Right lung (tissue), 10 donors: ENCODE measurements at places on chromosomes 7 and 10.

DNA sequence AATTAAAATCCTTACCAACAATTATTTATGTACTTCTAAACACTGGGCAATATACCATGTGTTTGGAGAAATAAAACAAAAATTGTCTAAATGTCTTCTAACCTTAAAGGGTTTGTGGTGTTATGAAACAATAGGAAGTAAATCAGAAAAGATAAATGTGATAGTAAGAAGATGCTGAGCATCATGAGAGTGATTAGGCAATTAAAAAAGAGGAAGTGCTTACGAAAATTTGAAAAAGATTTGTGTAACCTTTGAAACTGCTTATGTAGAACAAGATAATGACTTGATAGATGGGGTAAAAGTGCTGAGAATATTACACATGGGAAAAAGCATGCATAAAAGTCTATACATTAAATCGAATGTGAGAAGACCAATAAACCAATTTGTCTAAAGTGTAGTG, 573.4 kb upstream of the CNTNAP2 start:
- no peak for DNase-seq

- DNase-seq, result no peak
These were observed 7.6 kb upstream of the ADAMTS14 start for GRCh38 chr10:70664702-70665195.

GRCh38 chr7:43220250-43220649, 107.8 kb downstream of the HECW1 start:
- DNase-seq, result no peak

- DNase-seq, result no peak
These were observed 521.4 kb downstream of the ANKRD7 start for GRCh38 chr7:118745927-118746326.

DNA sequence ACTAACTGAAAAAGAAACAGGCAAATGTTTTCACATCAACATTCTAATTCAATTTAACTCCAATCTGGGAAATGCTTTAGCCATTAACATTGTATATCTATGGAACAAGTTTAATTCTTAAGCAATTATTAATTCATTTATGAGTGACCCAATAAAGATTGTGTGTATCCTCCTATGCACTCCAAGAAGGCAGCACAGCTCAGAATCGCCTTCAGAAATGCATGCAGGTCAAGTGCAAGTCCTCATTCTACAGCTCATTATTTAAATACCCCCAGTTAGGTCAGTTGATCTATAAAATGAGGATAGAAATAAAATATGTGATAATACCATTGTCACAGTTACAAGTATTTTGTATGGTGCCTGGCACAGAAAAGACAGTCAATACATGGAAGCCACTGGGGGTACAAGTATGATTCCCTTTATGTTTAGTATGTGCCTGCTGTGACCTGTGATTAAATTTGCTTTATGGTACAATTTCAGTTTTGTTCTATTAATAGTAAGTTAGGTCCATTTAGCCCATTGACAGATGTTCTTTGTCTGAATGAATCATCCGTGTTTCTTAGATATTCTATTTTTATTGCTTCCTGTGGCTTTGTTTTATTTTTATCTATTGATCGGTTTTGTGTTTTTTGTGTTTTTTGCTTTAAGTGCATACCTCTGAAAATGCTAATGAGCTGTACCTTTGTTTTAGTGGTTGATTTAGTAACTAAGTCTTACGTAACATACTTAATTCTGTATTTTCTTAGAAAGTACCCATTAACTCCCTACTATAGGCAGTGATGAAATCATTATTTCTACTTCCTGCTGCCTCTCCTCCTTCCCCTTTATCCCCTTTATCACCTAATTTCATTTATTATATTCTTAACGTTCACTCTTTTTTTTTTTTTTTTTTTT, 42.8 kb downstream of the CPXM2 start:
- no peak for DNase-seq

GRCh38 chr10:22686347-22686746, 28.0 kb downstream of the PIP4K2A start:
- DNase-seq, result no peak

- DNase-seq, result no peak
These were observed 138.9 kb downstream of the JAZF1 start for GRCh38 chr7:28041508-28042314.

GRCh38 chr10:78045237-78045636, 11.6 kb downstream of the RPS24 start:
- DNase-seq, result no peak

GRCh38 chr7:133572843-133573242, 320.0 kb downstream of the EXOC4 start:
- no peak for DNase-seq
